ENCODE measurements at places on chromosomes 2 and 18. TPM values are rescaled to one million over a fixed set of nuclear protein-coding genes. Genes with fewer than 3 reads are reported as not detected.

Gene AFF3
- 0.02 TPM for total RNA-seq

Gene LRATD1
- total RNA-seq: 0.17 TPM

Gene POU3F3
- not detected for total RNA-seq

Gene ALPP
- 18.1 TPM for total RNA-seq

Gene OBSL1
- 18.7 TPM for total RNA-seq

Gene IL36B
- not detected for total RNA-seq

Gene TMEM169
- 0.37 TPM for total RNA-seq

Gene PLA2R1
- 2.1 TPM for total RNA-seq

Gene ATG9A
- 41.9 TPM for total RNA-seq

Gene CHRNG
- not detected for total RNA-seq

Gene KIF1A
- total RNA-seq: 0.71 TPM

Gene ACTG2
- total RNA-seq: 0.40 TPM

Gene MFSD2B
- 0.42 TPM for total RNA-seq

Gene PRR30
- total RNA-seq: not detected

Gene ERBB4
- total RNA-seq: not detected

Gene TANK
- total RNA-seq: 26.7 TPM

Gene FEV
- total RNA-seq: not detected

Gene PUS10
- 2.0 TPM for total RNA-seq

Gene COPS9
- total RNA-seq: 254 TPM

Gene ZBTB14
- total RNA-seq: 7.8 TPM

Gene SLC4A3
- total RNA-seq: 3.6 TPM

Gene STARD6
- total RNA-seq: not detected

Gene ANKRD44
- 1.4 TPM for total RNA-seq

Gene MAT2A
- total RNA-seq: 610 TPM
